ENCODE measurements at places on chromosomes 2 and 18.

DNA sequence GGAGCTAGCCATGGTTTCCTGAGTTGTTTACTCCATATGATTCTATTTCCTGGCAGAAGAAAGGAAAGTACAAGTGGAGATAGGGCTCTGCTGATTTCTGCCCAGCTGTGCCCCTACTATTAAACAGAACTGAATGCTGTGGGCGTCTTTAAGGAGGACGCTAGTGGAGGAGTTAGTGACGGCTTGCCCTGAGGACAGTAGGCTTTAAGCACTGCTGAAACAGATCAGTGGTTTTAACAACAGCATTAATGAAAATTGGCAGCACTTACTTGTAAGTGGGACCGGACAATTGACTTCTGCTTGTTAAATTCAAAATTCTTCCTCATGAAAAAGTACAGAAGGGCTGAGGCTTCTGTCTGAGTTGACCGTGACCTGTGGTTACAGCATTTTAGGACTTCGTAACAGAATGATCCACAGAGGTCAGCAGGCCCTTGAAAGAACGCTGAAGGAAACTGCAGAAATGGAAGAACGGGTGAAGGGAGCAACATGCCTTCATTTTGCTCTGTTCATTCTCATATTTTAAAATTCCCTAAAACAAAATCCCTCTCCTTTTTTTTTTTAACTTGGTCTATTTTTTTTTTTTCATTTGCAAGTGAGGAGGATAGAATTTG lies 80.6 kb upstream of the CCDC195 start:
- DNase-seq: no peak

- DNase-seq: no peak
Measured at GRCh38 chr2:212914392-212914791, 237.0 kb downstream of the IKZF2 start.

GRCh38 chr2:24920809-24921441 lies 888 bp upstream of the ADCY3 start:
- DNase-seq: no peak

- no peak for DNase-seq
Measured at GRCh38 chr18:66638856-66639629, 35.2 kb upstream of the CDH19 start.

- no peak for DNase-seq
Measured at GRCh38 chr2:126981476-126981875, 82.8 kb downstream of the TEX51 start.
